Activated CD4-positive, alpha-beta T cell treated with anti-CD3 and anti-CD28 coated beads for 4 hours (primary cell): ENCODE measurements at places on chromosomes 4 and X.

GRCh38 chr4:106614441-106614840, 245.9 kb upstream of the GIMD1 start:
- no peak for DNase-seq

DNA sequence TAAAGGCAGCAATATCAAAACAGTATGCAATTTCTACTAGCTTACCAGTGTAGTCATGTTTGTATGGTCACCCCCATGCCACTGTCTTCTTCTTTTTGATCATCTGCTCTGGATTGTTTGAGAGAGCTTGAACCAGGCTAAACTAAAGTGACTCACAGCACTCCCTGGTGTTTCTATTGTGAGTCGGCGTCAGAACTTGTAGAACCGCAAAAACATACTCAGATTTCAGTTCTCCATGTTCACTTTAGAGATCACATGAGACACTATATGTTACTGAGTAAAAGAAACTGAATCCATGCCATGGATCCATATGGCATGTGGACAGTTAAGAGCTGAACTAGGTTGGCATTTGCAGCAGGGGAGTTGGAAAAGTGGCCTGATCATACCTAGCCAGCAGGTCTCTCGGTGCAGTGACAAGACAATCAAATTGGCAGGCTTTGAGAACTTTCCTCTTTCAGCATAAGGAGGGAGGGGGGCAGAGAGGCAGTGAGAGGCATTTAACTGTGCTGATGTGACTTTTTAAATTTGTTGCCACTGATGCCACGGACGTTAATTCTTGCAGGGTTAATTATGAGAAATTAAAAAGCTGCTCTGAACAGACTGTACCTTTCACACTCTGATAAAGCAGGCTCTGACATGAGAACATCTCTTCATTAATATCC, 88.4 kb downstream of the AFF2 start:
- no peak for DNase-seq

DNA sequence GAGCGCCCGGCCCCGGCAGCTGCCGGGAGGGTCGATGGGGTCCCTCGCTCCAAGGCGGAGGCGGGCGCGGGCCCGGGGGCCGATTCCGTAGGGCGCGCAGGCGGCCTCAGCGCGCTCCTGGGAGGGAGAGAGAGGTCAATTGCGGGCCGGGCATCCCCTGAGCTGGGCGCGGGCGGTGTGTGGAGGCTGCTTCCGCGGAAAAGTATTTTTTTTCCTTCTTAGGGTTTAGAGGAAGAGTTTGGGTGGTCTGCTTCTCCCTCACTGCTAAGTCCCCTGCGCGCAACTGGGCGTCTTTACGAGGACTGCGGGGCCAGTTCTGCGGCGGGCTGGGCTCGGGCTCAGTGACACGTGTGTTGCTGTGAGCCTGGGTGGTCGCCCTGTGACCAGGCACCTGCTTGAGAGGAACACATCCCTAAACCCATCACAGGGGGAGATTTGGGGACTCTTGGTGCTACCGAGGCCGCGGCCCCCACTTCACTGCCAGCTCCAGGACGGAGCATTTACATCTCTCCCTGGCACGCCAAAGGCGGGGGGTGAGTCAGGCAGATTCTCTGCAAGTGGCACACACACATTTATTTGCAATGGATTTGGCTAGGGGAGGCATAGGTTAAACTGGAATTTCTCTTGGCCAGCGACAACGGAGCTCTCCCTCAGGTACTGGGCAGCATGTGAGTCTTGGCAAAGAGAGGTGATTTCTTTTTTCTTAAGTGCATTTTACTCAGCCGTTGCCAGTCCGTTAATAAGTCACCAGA, 151.2 kb upstream of the SLC4A4 start:
- no peak for DNase-seq

- DNase-seq: no peak
These were observed 178.3 kb upstream of the GYPA start for GRCh38 chr4:144318797-144319196.

DNA sequence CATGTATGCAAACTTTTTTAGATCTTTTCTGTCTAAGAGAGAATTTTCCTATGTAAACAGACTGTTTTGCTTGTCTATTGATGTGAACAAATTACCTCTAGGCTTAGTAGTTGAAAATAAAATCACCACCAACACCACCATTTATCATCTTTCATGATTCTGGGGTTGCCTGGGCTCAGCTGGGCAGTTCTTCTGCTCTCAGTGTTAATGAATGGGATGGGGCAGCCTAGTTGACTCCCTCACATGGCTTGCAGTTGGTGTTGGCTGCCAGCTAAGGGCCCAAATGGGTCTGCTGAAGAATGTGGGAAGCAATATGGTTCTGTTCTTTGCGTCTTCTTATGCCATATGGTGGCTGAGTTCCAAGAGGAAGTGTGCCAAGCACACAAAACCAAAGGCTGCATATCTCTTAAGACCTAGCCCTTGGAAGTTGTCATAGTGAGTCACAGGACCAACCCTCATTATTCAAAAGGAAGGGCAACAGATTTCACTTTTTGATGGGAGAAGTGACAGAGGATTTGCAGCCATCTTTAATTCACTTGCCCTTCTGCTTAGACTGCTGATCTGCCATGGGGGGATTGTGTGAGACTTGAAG, 17.9 kb downstream of the REELD1 start:
- no peak for DNase-seq

- DNase-seq: no peak
These were observed 30.2 kb downstream of the DYNLT3 start for GRCh38 chrX:37817176-37817575.

GRCh38 chrX:48937054-48937907, 18.5 kb upstream of the PIM2 start:
- DNase-seq: peak; percentile 85

DNA sequence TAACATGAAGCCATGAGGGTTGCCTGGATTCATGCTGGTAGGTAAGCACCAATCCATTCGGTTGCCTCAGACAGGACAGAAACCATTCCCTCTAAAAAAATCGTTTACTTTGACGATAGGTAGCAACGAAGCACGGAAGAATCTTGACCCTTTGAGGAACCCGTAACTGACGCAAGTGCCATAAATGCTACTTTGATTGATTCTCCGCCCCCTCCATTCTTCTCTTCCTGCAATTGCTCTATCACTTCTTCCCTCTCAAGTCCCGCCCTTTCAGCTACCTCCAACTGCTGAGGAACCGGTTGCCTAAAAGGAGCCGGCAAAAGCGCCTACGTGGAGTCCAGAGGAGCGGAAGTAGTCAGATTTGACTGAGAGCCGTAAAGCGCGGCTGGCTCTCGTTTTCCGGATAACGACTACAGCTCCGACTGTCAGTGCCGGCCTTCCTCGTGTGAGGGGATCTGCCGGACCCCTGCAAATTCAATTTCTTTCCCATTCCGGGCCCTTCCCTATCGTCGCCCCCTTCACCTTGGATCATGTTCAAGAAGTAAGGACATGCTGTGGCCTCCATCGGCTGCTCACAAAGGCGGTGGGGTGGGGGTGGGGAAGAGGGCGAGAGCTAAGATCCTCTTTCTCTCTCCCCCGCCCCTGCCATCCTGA, at the start of gene MCTS1:
TSS of gene MCTS1 (plus strand) at position 395 of the 654 bp plus-strand sequence. CDS start at position 531, 136 bp downstream.
- DNase-seq: peak; percentile 72

DNA sequence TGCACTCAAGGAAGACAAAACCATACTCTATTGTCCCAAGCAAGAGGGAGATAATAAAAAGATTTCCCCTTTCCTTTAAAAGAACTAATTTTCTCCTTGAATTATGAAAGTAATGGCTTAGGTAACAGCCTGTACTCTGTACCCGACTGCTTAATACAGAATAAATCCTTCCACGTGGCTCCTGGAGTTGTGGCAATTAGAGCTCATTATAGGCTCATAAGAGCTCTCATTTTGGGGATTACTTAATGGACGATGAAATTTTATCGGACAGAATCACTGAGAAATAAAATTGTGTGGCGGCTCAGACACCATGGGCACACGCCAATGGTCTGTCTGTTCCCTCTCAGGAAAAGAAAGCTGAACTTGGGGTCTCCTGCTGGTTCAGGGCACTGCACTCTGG, 2.8 kb upstream of the GSX2 start:
- DNase-seq: no peak

- no peak for DNase-seq
These were observed 39.3 kb downstream of the LNX1 start for GRCh38 chr4:53551958-53552357.
